RWPE1 (cell line): ENCODE measurements at places on chromosomes 6 and 20.
A peak's percentile ranks its signal among the peaks of the same experiment; 100 is the strongest.

- no peak for DNase-seq
Observed at GRCh38 chr6:46243754-46244153, 73.0 kb upstream of the ENPP5 start.

- DNase-seq, result no peak
Observed at GRCh38 chr6:159865226-159865920, 25.4 kb upstream of the MAS1 start.

GRCh38 chr6:38750968-38751615, 36.0 kb downstream of the DNAH8 start:
- no peak for DNase-seq

GRCh38 chr6:81814370-81815076, 62.0 kb upstream of the TENT5A start:
- peak; percentile 5 for DNase-seq

GRCh38 chr6:11370191-11371018, 137.9 kb upstream of the NEDD9 start:
- no peak for DNase-seq

DNA sequence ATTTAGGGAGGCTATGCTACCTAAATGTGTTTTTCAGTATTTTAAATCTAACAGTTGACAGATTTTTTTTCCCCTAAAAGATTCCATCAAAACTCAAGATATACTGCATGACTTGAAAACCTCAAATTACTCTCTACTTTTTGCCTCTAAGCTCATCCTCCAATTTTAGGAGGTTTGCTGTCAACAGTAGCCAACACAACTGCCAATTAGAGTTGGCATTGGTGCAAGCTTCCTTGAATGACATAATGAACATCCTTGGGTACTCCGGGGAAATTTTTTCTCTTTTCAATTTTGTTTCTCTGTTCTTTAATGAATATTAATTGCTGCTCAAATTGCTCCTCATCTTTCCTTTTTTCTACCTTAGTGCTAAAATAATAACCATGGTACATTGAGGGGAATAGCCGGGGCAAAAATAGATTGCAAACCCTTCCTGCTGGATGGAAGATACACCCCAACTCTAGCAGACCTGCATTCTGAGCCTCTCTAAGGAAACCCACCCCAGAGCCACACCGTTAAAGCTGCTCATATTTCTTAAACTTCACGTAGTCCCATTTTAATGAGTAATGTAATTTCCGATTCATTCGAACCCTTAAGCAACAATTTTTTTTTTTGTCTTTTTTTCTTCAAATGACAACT, 34.3 kb downstream of the SLC22A23 start:
- no peak for DNase-seq

GRCh38 chr6:16706911-16707783, 54.1 kb downstream of the ATXN1 start:
- no peak for DNase-seq

- DNase-seq, result no peak
Observed at GRCh38 chr6:145276756-145277155, 458.6 kb downstream of the EPM2A start.

DNA sequence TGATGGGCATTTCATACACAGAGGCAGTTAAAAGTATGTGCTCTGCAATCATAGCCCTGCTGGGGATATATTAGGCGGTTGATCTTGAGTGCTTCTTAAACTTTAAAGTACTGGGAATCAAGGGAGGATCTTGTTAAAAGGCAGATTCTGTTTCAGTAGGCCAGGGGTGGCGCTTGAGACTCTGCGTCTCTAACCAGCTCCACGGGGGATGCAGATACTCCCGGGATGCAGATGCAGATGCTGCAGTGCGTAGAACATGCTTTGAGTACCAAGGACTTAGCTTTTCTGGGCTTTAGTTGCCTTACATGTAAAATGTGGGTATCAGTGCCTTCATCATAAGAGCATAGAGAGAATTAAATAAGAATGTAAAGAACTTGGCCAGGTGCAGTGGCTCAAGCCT, 44.4 kb upstream of the ENPP5 start:
- DNase-seq, result no peak

DNA sequence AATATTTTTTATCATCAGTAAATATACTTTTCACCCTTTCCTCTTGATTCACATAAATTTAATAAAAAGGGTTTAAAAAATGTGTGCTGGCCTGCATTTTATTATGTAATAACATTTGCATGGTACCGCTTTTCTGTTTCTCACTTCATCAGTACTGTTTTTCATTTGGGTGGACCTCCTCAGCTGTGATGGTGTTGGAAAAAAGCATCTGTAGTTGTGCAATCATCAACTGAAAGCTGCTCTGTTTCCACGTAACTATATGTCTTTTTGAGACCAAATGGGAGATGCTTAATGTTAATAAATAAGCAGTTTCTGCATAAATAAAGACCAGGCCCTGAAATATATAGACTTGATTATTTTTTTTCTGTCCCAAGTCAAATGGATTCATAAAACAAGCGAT, 31.6 kb upstream of the CENPW start:
- DNase-seq, result no peak

- no peak for DNase-seq
Observed at GRCh38 chr20:44018942-44019637, 104.4 kb downstream of the TOX2 start.

DNA sequence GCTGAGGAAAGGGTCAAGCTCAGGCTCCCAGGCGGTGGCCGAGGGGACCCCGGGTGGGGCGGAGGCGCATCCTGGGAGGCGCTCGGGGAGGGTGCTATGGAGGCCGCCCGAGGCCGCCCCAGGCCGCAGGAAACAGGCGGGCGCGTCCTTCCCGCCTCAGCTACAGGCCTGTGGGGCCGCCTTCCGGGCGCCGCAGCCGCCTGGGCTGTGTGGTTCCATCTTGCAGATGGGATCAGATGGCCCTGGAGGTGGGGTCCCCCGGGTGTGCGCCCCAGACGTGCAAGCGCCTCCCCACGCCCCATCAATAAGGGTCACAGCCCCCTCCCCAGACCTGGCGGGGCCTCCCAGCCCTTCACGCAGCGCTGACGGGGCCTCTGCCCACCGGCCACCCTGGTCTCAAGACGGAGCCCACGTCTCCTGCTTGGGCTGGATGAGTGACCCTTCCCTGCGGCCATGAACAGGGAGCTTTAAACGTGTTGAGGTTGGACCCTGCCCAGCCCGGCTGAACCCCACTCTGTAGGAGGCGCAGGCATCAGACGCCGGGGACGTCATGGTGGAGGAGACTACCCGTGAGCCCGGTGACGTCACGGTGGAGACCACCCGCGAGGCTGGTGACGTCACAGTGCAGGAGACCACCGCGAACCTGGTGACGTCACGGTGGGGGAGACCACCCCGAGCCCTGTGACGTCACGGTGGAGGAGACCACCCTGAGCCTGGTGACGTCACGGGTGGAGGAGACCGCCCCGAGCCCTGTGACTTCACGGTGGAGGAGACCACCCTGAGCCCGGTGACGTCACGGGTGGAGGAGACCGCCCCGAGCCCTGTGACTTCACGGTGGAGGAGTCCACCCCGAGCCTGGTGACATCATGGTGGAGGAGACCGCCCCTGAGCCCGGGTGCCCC, 267.0 kb downstream of the DLL1 start:
- DNase-seq, result no peak

DNA sequence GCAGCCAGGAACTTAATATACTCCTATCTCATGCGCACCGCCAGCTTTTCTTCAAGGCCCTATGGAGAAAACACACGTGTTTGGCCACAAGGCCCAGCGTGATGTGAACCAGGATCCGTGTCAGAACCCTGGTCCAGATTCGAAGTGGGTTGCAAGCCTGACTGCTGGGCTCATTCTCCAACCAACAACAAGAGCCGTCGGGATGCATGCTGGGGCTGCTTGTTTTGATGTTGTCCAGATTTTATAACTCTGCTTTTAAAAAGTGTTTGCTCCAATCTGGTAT, 463 bp upstream of the SLC22A2 start:
- no peak for DNase-seq

DNA sequence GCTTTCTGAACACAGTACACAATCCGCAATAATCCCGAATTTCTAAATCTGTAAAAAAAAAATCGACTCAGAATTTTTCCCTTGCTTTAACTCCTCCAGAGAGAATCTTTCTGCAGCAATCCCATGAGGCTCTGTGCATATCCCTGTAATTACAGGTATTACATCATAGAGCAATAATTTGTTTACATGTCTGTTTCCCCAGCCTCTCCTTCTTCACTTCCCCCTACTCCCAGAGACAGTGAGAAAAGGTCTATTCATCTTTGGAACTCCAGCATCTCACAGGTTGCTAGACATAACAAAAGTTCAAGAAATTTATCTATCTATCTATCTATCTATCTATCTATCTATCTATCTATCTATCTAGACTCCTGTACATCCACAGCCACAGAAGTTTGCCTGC, 26.0 kb downstream of the KLHL31 start:
- DNase-seq, result no peak

DNA sequence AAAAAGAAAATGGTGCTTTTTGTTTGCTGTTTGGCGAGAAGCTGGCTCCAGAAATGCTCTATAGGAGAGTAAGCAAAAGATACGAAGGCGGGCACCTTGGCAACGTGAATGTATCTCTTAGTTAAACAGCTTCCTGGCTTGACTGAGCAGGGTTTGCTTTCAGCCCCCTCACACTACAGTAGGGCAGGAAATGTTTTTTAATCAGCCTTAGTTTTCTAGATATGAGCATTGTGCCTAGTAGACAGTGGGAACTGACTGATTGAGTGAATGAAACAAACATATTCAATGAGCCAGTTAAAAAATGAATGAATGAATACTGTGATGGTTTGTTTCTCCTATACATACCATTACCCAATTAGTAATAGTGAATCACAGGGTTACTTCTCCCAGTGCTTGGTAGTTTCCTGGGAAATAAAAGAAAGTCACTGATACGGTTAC, 19.9 kb downstream of the CAP2 start:
- peak; percentile 38 for DNase-seq

DNA sequence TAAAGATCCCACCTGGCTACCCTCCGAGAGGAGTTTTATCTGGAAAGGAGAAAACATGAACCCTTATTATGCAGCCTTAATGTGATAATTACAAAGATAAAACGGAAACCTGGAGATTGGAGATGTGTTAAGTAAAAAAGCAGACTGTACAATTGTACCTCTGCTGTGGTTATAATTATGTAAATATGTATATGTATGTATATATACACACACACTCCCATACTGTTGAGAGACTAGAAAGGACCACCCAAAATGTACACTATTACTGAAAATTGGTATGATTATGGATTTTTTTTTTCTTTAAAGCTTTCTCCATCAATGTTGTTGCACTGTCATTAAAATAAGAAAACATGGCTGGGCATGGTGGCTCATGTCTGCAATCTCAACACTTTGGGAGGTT, 72.1 kb upstream of the BCLAF1 start:
- DNase-seq, result no peak

DNA sequence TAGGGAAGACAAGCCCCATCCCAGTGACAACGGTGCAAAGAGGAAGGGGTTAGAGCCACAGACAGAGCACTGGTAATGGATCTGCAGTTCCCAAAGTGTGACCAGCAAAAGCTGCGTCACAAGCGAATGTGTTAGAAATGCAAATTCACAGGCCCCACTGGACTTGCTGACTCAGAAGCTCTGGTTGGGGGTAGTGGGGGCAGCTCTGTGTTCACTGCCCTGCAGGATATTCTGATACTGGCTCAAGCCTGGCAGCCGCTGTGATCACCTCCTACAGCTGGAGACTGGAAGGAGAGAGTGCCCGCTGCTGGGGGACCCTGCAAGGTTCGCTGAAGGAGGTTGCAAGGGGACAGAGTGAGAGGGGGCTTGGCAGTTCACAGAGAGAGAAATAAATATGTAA, 179.7 kb upstream of the CDH4 start:
- no peak for DNase-seq

DNA sequence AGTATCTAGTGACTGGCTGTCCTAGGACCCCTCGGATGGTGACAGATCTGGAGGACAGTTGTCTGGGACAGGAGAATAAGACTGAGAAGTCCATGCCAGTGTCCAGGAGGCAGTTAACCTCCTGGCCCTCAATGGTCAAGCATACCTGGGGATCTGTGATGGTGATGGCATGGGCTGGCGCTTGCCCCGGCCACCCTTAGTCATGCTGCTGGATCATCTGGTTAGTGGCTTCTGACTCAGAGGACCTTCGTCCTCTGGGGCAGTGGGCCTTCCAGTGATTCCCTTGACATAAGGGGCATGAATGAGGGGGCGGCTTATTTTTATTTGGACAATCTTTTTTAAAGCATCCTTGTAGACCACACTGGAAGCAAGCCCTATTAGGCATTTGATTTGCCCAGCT, 24.0 kb upstream of the SF3B5 start:
- DNase-seq, result no peak

DNA sequence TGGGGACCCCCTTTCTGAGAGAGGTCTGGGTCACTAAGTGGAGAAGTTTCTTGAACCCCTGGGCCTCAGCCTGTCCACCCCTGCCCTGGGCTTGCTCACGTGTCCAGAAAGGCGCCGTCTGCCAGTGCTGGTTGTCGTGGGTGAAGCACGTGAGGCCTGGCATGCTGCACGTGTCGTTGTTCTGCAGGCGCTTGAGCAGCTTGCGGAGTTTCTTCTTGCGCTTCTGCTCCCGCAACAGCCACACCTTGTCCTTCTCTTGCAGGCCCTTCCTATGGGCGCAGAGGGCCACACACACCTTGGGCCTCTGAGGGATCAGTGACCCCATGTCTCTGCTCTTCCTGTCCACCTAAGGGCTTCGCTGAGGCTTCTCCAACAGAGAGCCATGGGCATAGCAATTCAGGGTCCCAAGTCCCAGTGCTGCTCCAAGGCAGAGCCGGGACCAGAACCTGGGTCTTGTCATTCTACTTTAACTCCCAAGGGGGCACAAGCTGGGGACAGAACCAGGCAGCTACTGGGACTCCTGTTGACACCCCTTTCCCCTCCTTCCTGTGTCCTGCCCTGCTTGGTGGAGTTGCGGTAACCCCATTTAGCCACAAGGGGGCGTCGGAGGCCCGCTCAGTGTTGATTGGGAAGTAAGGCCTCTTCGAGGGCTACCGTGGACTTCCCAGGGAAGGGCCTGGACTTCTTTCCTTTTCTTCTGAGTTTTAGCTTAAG, 121.8 kb downstream of the SULF2 start:
- peak; percentile 95 for DNase-seq

DNA sequence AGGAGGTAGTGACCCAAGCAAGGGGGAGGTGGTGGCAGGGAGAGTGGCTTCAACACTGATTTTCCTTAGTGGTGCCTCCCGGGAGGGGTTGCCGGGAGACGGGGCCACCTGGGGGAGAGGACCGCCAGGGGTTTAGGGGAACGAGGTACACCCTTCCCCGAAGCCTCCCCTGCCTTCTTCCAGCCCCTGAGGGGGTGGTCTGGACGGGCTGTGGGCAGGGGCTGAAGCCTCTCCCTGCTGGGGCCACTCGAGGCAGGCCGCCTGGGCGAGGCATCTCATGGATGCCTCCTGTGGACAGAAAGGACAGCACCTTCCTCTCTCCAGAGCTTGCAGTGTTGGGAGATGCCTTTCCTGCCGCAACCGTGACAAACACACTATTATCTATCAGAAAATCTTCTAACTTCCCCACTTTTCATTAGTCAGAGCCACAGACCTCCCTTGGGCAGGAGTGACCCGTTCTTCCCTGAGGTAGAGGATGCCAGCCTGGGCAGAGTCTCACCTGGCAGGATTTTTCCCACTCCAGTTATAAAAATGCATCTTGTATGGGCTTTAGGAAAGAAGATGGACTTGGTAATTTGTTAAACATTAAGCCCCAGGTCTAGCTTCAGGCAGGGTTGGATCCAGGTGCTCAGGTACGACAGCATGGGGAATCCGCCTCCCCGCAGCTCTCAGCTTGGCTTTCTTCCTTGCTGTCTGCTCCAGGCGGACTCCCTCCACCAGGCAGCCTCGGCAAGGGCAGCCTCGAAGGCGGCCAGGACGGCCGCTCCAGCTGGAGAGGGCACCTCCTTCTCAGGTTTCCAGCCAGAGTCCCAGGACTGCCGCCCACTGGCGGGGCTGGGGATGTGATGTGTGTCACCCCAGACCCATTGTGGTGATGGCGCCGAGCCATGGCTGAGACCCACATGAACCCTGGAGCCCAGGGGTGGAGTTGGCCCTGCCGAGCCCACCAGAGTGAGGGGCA, 11.0 kb downstream of the HRH3 start:
- DNase-seq, result peak; percentile 57
